ENCODE measurements at places on chromosomes 4 and X.

GRCh38 chr4:2576290-2576689 is 39.8 kb downstream of the FAM193A start:
- DNase-seq: no peak

DNA sequence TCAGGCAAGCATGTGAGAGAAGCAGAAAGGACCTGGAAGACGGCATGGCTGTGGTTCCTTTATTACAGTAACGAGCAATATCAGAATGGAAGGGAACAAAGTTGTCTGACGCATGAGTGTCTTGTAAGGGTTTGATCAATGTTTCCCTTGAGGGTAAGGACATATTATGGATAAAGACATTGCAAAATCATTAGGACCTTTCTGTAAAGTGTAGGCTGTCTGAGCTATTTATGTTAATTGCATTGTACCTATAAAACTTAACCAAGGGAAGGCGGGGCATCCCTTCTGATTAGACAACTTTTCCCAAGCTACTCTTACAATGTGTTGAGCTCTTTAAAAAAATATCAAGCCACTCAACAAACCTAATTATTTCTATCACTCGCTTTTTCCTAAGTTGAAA is 112.2 kb upstream of the JADE1 start:
- no peak for DNase-seq

DNA sequence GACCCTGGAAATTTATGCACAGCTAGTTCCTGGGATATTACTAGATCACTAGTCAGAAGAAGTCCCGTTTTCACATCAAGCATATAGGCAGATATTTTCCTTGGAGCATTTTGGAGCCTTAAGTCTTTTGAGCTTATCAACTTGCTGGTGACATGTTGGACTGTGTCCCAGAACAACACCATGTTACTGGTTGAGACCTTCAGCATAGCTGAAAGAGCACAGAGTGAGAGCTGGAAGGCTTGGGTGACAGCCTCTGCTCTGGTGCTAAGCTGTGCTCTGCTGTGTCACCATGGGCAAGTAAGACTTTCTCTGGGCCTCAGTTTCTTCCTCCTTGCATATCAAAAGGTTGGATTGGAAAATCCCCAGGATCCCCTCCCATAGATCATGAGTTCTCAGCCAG is 116.6 kb upstream of the FRMPD4 start:
- no peak for DNase-seq

GRCh38 chr4:141599853-141600252 is 36.5 kb upstream of the IL15 start:
- DNase-seq: no peak

DNA sequence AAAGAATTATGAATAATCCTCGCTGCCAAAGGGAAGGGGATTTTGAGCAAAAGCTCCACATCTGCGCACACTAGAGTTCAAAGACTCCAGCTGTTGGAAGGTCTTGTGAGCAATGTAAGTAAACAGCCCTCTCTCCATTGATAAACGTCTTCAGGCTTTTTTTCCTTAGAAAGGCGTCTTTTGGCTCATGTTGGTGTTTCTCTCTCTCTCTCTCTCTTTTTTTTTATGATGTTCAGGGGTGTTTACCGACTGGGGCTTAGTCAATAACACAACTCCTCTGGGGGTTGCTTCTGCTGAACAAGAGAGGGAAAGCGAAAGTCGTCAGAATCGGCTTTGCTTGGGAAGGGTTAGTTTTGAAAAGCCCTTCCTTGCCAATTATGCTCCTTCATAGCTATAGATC is 53.2 kb upstream of the C1QTNF7 start:
- no peak for DNase-seq

- no peak for DNase-seq
Measured at GRCh38 chr4:96742332-96743014, 902.6 kb downstream of the PDHA2 start.

DNA sequence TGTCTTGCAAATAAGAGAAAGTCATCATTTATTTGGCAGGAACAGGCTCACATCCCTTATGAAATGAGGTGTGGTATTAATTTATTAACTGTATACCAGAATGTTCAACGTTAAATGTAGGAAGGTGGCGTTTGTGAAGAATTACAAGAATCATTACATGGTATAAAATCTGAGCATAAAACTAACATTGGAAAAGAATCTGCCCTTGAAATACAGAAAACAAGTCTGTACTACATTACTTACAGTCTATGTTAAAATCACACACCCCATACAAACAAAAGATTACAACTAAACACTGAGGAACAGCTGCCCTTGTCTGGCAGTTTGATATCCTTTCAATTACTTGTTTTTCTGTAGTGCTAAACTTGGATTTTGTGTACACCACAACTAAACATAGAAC is 131.1 kb downstream of the DCHS2 start:
- no peak for DNase-seq

DNA sequence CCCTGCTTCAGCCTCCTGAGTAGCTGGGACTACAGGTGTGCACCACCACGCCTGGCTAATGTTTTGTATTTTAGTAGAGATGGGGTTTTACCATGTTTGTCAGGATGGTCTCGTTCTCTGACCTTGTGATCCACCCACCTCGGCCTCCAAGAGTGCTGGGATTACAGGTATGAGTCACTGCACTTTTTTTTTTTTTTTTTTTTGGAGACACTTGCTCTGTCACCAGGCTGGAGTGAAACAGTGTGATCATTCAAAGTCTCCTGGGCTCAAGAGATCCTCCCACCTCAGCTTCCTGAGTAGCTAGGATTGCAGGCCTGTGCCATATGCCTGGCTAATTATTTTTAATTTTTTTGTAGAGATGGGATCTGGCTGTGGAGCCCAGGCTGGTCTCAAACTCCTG is 338.8 kb downstream of the PPP3CA start:
- no peak for DNase-seq

GRCh38 chr4:84852081-84852480 is 114.4 kb downstream of the WDFY3 start:
- DNase-seq: no peak

- DNase-seq: no peak
Measured at GRCh38 chr4:5524446-5525299, 183.7 kb downstream of the EVC2 start.

- DNase-seq: no peak
Measured at GRCh38 chr4:153364061-153364460, 19.6 kb downstream of the MND1 start.

- DNase-seq: peak; percentile 17
Measured at GRCh38 chrX:24371391-24371972, 11.0 kb downstream of the SUPT20HL1 start.

DNA sequence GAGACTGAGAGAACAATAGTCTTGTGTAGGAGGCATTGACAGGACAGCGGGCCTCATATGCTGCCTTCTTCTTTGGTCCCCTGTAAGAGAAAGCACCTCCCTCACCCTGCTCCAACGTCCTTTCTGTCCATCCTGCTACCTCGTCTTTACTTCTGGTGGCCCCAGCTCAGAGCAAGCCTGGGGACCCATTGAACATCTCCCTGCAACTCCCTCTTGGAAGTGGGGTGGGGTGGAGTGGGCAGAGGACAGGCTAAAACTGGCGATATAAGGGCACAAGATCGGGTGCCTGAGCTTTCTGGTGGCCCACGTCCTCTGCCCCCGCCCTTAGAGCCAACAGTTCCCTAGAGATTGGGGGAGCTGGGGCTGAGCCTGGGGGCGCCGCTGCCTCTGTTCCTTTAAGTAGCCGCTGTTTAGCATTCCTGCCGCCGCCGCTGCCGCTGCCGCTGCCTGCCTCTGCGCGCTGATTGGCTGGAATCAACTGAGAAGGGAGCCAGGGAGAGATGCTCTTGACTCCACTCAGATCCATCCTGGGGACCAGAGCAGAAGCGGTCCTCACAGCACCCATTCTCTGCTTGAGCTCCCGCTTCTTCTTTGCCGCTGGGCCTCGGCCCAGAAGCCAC is at the start of gene DLG3:
Gene DLG3 (plus strand): TSS at position 510 of the 620 bp plus-strand sequence. CDS start 367 bp downstream, outside the sequence.
- DNase-seq: no peak

GRCh38 chr4:16794816-16795445 is 103.5 kb downstream of the LDB2 start:
- no peak for DNase-seq

DNA sequence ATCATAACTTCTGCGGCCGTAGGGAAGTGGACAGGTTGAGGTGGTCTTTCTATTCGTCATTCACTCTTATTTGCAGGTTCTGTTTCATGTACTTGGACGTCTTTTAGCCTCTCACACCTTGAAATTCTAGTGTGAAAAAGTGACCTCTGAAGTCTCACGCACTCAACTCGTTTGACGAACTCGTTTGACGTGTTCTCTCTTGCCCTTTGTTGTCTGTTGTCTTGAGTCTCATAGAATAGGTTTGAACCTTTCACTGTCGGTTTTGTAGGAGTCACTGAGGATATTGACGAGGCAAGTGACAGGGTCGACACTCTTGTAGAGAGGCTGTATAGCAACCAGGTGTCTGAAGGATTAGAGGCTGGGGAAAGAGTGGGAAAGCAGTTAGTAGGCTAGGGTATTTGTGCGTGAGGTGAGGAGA is 1.1 kb upstream of the PGRMC2 start:
- no peak for DNase-seq

GRCh38 chr4:186832906-186833305 is 109.2 kb upstream of the FAT1 start:
- DNase-seq: no peak

GRCh38 chr4:40629401-40630334 is at the start of gene RBM47:
Gene RBM47 (minus strand): TSS chr4:40629864. CDS start chr4:40438893, 190,971 bp downstream.
- DNase-seq: no peak

DNA sequence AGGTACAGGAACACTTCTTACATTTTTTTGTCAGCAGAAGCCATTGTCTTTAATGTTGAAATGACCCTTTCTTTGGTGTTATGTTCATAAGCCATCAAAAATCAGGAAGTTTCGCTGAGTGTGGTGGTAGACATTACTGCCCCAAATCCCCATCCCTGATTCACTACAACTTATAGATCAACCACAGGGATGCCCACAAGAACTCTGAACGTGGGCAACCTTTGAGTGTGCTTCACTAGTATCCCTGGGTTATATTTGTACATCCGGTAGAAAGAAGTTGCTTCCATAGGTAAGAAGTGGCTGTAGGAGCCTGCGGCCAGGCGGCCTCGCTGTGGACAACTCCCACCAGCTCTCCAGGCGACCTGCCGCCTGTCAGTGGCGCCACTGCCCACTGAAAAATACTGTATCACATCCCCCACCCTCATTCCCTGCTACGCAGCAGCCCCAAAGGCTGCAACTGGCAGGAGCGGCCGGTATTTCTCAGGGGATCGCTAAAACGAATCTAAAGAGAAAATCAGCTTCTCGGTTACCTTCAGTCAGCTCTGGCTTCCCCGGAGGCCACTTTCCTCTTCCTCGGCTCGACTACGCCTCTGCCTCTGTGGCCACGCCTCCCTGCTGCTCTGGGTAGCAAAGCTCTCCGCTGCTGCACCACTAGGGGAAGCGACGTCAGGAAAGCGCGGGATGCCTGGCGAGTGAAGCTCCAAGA is 13.9 kb upstream of the ETDC start:
- DNase-seq: peak; percentile 19

- no peak for DNase-seq
Measured at GRCh38 chr4:32884198-32884597, 2164.0 kb downstream of the PCDH7 start.

- DNase-seq: no peak
Measured at GRCh38 chr4:107034996-107035818, 906 bp downstream of the DKK2 start.

DNA sequence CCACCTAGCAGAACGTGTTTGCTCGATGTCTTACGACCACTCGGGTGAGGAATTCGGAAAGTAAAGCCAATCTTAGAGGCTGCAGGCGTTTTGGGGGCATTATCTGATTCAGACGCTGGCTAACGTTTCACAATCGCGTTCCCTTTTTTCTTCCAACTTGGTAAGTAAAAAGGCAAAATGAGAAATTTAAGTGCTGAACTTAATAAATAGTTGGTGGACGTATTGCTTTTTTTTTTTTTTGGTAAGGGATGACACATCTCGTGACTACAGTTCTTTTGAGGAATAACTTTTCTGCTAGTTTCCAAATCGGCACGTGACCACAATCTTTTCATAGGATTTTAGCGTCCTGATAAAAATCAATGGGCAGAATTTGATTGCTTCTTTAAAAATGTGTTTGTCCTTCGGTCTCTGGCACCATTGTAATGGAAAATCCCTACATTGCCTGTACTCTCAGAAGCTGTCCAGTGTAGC is 848 bp downstream of the RAB9A start:
- DNase-seq: no peak

GRCh38 chrX:129553619-129554288 is 13.7 kb downstream of the OCRL start:
- no peak for DNase-seq

DNA sequence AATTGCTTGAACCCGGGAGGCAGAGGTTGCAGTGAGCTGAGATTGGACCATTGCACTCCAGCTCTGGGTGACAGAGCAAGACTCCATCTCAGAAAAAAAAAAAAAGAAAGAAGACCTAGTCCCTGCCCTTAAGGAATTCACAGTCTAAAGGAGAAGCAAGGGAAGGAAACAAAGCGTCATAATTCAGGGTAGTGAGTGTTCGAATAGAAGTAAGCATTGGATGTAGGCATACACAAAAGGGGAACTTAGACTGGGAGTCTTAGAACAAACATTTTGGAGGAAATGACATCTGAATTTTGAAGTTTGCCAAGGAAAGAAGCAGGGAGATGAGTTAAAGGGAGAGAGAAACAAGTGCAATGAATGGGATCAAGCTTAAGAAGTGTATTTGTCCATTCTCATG is 32.4 kb downstream of the PPM1K start:
- DNase-seq: no peak

DNA sequence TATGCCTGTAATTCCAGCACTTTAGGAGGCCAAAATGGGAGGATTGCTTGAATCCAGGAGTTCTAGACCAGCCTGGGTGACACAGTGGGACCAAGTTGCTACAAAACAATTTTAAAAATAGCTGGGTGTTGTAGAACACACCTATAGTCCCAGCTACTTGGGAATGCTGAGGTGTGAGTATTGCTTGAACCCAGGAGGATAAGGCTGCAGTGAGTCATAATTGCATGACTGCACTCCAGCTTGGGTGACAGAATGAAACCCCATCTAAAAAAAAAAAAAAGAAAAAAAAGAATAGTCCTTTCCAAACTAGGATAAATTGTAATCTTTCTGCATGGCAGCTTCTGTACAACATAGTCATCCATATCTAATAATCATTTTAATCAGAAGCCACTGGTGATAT is 270.1 kb upstream of the INTU start:
- DNase-seq: no peak

- no peak for DNase-seq
Measured at GRCh38 chrX:19731307-19731820, 156.0 kb downstream of the SH3KBP1 start.

GRCh38 chr4:88991746-88992145 is 65.2 kb downstream of the FAM13A start:
- DNase-seq: no peak

DNA sequence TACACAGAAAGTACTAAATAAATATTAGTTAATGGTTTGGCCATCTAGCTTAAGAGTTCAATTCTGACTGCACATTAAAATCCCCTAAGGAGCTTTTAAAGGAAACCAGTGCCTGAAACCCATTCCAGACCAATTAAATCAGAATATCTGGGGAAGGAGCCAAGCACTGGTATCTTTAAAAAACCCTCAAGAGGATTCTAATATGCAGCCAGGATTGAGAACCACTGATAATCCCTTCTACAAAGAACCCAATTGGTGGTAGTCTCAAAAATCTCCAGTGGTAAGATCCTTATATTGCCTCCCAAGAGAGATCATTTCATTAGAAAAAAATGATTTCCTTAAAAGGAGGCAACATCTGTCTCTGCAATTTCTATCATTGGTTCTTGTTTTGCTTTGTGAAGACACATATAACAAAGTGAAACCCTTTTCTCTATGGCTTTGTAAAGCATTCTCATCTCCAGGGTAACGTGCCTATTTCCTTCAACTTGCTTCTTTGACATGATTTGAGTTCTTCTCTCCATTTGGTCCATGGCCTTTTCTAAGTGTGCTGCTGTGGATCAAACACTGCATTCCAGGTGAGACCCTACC is 3.5 kb downstream of the GPR34 start:
- DNase-seq: no peak

- no peak for DNase-seq
Measured at GRCh38 chrX:25125483-25125882, 109.7 kb upstream of the ARX start.

All from stimulated activated CD8-positive, alpha-beta memory T cell treated with anti-CD3 and anti-CD28 coated beads, Interleukin-15, amount 100 ng/mL, for 4 hours (primary cell).